ENCODE measurements at places on chromosomes 2 and 18.
A peak's percentile ranks its signal among the peaks of the same experiment; 100 is the strongest.

DNA sequence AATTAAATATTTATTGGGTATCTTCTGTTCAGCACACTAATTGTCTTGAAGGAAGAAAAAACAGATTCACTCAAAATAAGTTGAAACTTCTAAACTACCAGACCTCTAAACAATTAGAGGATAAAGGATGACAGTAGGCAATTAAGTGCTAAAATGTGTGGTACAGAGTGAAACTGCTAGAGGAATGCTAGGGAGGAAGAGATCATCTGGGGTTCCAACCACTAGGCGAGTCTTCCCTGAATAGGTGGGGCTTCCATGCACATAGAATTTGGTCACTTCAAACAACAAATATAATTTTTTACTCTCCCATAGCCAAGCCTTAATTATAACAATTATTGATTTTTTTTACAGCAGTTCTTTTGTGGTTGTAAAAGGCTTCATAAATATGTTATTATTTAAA is 559.0 kb upstream of the ZEB2 start:
- DNase-seq: no peak

- no peak for DNase-seq
Measured at GRCh38 chr2:98749066-98749450, 18.1 kb upstream of the MGAT4A start.

GRCh38 chr2:216637472-216637871 is 4.3 kb downstream of the IGFBP2 start:
- no peak for DNase-seq

- no peak for DNase-seq
Measured at GRCh38 chr2:224723586-224724217, 7.5 kb upstream of the CCDC195 start.

GRCh38 chr2:46666044-46666679 is 186.8 kb downstream of the TMEM247 start:
- DNase-seq: no peak

- no peak for DNase-seq
Measured at GRCh38 chr2:48268671-48269070, 261.3 kb upstream of the STON1 start.

GRCh38 chr2:178072383-178073301 is at the start of gene PDE11A:
TSS of gene PDE11A (minus strand) at chr2:178072777. CDS start at chr2:178072437, 340 bp downstream.
- peak; percentile 50 for DNase-seq

- no peak for DNase-seq
Measured at GRCh38 chr2:36565712-36566111, 32.3 kb downstream of the FEZ2 start.
